Esophagus muscularis mucosa (tissue), 4 donors: ENCODE measurements at places on chromosomes 2 and 18. TPM values are rescaled to one million over a fixed set of nuclear protein-coding genes. Genes with fewer than 3 reads are reported as not detected.

DNA sequence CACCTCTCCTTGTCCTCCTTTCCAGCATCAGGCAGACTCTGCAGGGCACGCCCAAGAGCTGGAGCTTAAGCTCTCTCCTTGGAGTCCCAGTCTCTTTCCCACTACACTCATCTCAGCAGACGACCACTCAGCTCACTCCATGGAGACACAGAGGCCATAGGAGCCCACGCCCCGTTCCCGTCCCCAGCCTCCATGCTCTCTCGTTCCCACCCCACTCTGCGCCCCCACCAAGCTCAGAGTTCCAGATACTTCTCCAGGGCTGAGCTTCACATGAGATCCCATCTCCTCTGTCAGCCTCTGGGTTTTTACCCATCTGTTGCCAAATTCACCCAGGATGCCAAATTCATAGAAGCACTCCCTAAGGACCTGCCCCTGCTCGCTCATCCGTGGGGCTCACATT lies 87.3 kb downstream of the MALT1 start:
- DNase-seq = peak; percentile 75

DNA sequence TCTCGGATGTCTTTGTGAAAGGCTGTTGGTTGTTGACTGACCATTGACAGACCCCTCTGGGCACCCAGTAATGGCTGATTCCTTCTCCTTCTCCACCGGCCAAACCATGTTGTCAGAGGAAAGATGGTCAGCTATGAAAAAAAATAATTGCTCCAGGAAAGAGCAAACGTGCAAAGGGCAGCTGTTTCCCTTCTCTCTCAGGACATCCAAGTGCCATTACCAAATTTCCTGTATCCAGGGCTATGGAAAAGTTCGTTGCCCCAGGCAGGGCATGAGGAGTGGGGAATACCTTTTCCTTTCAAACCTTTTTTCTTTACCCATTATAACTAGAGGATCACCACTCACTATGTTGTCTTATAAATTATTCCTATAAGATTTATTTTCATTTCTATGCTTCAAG lies 321.5 kb upstream of the HNRNPA3 start:
- DNase-seq = no peak

DNA sequence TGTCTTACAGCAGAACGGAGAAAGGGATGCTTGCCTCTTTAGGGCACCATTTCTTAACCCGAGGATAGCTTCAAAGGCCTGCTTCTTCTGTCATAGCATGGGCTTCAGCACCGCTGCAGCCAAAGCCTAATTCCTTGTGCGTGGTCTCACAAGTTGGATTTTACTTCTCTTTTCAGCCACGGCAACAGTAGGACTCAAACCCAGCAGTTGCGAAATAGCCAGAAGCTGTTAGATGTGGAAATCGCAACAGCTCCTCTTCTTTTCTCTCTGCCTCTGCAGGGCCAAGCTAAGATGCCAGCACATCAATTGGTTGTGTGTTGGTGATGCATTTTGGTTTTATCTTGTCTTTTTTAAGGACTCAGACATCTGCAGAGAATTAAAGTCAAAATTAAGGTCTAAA lies 3.1 kb downstream of the NRXN1 start:
- DNase-seq = no peak

The TBC1D8 gene
- 18.7 TPM for total RNA-seq

The MSTN gene
- total RNA-seq = 0.42 TPM
